ENCODE measurements at places on chromosomes 12 and 14.

GRCh38 chr12:107328442-107329133 is 235.2 kb upstream of the CRY1 start:
- DNase-seq: no peak

DNA sequence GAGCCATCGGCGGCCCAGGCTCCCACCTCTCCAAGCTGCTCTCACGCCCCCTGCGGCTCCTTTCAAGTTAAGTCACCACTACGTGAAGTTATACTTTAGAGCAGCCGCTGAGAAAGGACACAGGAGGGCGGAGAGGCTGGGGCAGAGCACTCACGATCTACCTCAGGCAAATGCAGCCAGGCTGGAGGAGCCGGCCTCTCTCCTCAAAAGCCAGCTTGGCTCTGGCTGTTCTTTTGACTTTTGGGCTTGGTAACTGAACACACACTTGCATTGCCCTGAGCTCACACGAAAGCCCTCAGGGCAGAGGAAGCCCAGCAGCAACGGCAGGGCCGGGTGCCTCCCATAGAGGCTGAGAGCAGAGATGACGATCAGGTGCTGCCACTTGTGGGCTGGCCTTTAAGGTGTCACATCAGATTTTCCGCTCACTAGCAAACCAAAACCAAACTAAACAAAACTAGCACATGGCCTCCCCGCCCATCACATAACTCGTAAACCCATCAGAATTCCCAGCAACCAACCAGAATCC is 75.2 kb downstream of the PITPNM2 start:
- no peak for DNase-seq

DNA sequence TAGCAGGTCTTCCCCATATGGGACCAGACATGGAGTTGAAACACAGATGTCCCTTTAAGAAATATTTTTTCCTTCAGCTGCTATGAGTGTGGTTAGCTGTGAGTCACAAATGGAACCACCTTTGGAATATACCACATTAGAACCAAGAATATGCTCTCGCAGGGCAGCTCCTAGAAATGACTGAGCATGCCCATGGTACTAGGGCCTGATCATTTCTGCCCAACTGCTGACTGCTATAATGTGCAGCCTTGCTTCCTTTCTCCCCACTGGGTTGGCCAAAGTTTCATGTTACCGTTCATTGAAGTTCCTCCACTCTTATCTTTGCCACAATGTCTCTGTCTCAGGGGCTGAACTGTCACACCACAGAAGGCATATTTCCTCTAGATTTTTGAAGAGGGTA is 1074.6 kb downstream of the FLRT2 start:
- DNase-seq: no peak

DNA sequence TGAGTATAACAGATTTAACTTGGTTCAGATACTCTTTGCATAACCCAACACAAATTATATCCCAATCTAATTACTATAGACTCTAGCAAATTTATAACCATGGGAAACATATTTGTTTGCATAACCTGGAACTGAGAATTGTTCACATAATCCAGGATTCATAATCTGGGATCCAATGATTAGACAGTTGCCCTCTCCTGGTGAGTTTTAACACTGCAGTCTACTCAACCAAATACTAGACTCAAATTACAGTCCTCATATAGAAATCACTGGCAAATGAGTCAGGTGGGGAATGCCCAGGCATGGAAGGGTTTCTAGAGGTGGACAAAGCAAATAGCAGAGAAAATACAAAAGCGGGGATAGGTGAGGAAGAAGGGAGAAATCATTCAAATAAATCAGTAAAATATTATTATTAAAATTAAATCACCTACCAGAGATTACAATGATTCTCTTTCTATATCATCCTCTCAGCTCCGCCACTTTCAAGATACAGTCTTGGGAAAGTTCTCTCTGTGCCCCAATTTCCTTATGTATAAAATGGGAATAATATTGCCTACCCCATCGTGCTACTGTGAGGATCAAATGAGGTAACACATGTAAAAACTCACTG is 9.4 kb downstream of the GCH1 start:
- no peak for DNase-seq

DNA sequence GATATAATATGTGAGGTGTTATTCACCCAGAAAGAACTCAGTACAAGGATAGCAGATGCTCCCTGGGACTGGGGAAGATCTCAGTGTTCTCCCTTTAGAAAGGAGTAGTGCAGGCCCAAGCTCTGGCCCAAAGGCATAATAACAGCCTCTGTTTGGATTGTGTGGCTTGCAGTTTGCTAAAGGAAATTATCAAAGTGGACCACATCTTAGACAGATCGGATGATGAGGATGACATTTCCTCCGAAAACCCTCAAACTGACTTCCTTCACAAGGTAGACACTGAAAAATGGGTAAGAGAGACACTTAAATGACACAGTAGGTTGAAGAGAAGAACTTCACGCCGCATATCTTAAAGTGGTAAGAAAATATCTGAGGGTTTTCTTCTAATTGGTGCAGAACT is 26.1 kb downstream of the SMCO2 start:
- no peak for DNase-seq

GRCh38 chr12:4719821-4720636 is at the start of gene GALNT8:
Gene GALNT8, plus strand, starts transcription at chr12:4720400. Its CDS starts 278 bp downstream, at chr12:4720678.
- DNase-seq: no peak

DNA sequence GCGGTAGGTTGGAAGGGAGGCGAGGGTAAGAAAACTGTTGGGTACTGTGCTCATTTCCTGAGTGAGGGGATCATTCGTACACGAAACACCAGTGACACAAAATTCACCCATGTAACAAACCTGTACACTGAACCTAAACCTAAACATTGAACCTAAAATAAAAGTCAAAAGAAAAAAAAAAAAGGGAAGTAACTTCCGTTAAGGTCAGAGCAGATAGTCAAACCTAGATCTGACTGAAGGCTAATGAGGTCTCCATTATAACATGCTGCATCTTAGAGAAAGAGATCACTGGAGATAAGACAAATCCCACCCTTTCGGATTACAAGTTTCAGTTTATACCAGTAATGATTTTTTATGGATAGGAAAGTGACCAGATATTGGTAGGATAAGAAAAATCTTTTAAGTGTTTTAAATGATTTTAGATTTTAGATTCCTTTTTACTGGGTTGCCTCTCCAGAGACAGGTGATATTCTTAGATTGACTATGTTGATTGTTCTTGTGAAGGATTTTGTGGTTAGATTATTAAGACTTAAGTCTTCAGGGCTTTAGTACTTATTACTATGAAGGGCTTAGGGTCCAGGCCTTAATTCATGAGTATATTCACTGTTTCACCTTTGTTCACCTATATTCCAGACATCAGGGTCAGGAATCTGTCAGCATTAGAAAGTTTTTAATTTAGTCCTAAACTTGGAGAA is 11.2 kb upstream of the NCKAP1L start:
- DNase-seq: no peak

GRCh38 chr14:74109369-74109768 is 24.6 kb downstream of the LIN52 start:
- DNase-seq: no peak

DNA sequence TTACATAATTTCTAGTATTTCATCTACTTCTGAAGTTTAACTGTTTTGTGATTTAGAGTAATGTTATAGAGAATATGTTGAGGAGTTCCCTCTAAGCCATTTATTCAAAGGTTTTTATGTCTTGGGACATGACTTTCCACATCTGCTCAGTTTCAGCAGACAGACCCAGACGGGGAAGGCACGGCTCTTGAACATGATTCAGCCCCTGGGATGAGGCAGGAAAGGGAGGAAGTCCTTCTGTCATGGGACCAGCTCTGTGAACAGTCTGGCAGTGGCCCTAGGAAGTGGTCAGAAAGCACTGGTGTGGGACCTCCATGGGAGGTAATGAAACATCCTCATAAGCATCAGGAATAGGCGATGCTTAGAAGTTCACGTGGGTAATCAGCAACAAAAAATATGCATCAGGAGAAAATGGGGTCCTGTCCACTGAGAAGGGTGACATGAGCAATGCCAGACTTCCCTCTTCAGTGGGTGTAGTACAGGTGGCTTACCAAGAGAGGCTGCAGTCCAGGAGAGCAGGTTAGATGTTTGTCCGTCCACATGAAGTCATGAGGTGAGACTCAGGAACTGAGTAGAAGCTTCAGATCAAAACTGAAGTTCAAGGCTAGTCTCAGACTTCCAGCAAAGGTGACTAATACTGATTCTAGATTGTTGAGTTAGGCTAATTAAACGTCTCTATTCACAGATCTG is 248.5 kb downstream of the IPO8 start:
- no peak for DNase-seq

DNA sequence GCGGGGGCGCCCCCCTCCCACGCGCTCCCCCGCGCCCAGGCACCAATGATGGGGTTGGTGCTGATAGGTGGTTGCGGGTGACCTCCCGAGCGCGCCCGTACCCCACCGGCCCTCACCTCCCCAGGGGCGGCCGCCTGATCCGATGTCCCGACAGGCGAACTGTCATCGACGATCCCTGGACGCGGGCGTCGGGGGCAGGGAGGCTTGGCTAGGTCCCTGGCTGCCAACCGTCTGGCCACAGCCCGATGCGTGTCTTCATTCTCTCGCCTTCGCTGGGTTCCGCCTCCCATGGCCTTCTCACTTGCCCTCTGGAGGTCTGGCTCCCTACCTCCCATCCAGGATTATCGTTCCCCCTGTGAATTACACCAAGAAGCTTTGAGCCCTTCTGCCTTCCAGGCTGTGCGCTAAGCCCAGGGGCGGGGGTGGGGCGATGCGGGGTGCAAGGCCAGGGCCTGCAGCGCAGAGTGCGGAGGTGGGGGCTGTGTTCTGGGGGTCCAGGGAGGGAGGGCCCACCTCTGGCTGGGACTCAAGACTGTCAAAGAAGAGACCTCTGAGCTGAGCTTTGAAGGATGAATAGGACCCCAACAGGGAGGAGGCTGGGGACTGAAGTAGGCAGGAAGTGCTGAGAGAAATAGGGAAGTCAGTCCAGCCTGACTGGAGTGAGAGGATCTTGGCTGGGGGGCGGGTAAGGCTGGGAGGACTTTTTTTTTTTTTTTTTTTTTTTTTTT is 7.7 kb upstream of the RACGAP1 start:
- DNase-seq: peak; percentile 19
